ENCODE measurements at places on chromosomes 16 and 17.

- no peak for DNase-seq
Measured at GRCh38 chr16:85612191-85612800, 826 bp upstream of the GSE1 start.

GRCh38 chr16:373848-374615 lies 3.7 kb upstream of the MRPL28 start:
- no peak for DNase-seq

DNA sequence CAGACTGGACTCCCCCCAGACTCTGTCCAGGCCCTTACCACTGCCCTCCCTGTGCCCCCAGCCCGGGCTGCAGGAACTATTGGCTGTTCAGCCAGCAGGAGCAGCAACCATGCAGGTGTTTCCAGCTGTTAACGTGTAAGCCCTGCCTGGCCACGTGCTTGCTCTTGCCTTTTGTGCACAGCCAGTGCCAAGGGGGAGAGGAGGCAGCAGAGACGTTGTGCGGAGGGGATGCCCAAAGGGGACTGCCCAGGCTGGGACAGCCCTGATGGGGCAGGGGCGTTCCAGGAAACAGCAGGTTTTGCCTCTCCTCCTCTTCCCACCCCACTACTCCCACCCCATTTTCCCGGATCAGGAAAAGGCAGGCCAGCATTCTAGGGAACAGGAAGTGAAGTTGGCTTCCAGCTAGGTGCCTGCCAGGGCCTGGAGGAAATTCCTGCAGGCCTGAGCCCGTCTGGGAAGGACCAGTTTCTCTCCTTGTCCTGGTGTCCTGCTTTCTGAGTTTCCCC lies 16.7 kb upstream of the LASP1NB start:
- no peak for DNase-seq

DNA sequence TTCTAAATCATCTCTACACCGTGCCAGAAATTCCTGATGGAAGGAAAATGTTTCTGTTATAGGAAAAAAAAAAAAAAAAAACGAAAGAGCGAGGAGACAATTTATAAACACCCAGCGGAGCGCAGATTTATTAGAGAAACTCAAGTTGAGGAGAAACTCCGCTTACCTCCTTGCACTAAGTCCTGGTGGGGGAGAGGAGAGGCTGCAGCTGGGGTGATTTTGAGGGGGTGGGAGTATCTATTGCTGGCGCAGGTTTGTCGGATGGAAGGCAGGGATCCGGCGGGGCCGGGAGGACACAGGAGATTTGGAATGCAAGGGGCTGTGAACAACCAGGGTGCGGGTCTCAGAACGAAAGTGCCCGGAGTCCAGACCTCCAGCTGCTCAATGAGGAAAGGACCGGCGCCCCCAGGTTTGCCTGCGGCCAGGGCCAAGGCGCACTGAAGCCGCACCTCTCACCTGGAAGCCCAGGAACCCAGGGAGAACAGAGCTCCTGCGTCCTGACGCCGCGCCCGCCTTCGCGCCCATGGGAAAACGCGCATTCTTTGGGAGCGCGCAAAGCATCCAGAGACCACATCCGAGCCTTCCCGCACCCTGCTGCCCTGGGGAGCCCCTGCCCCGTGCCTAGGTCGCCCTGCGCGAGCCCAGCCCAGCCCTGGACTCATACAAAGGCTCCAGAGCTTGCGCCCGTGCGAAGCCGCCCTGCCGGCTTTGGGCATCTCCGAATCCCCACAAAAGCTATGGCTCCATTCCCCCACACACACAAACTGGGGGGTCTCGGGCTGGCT lies 2.6 kb upstream of the HOXB8 start:
- no peak for DNase-seq

DNA sequence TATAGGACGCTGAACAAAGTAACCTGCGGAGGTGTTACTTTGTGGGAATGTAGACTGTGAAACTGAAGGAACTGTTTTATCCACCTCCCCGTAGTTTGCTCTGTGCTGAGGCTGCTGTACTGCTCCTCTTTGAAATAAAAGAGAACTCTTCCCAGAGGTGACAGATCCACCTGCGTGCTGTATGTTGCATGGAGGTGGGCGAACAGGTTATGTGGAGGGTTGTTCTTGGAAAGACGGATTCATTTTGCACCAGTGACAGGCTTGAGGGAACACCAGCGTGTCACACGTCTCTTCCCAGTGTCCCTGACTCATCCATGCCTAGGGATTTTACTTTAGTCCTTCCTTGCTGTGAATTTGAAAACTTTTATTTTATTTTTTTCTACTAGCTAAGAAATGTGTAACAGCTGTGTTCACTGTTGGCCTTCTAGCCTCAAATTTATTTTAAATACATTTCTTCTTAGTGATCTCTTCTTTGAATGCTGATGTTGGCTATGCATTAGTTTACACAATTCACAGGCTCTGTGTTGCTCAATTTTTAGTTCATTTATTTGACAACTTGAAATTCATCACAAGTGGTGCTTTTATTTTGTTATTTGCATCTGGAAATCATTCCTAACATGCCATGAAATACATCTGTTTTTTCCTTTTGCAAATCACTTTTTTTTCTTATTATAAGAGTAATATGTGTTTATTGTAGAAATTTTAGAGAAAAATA lies 512.4 kb downstream of the CDH13 start:
- DNase-seq = no peak

DNA sequence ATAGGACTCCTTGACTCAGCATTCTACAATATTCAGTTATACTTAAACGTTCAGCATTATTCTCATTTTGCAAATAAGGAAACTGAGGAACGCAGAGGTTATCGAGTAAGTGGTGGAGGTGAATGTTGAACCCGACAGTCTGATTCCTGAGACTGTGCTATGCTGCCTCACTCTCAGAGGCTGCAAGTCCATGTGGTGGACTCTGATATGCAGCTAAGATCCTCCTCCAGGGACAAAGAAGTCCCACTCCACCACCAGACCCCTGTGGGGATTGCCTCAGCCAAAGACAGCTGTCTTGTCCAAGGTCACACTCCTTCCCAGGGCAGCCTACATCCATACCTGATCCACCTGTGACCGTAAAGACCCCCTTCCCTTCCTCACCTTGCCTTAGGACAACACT lies 37.5 kb downstream of the ACSM2B start:
- DNase-seq = no peak

- no peak for DNase-seq
Measured at GRCh38 chr16:85677383-85677967, 11.3 kb downstream of the GINS2 start.

- no peak for DNase-seq
Measured at GRCh38 chr17:71170070-71170469, 950.8 kb upstream of the SOX9 start.

DNA sequence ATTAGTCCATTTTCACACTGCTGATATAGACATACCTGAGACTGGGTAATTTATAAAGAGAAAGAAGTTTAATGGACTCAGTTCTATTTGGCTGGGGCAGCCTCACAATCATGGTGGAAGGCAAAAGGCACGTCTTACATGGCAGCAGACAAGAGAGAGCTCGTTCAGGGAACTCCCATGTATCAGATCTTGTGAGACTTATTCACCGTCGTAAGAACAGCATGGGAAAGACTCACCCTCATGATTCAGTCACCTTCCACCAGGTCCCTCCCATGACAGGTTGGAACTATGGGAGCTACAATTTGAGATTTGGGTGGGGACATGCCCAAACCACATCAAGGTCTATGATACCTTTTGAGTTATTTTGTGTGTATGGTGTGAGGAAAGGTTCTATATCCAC lies 66.9 kb downstream of the METRNL start:
- no peak for DNase-seq

DNA sequence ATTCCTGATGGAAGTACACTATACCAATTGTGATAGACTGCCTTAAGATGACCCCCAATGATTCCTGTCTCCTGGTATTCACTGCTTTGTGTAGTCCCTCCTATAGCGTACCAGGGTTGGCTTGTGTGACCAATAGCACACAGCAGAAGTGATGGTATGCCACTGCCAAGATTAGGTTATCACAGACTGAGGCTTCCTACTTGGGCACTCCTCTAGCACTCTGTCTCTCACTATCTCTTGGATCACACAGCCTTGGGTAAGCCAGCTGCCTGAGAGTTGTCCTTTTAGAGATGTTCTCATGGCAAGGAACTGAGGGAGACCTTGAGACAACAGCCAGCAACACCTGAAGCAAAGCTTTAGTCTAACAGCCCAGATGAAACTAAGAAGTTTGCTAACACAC lies 12.7 kb upstream of the AMFR start:
- DNase-seq = no peak

- DNase-seq = no peak
Measured at GRCh38 chr17:17169396-17169795, 36.7 kb downstream of the PLD6 start.

- no peak for DNase-seq
Measured at GRCh38 chr17:21453144-21453898, 77.2 kb downstream of the KCNJ12 start.

DNA sequence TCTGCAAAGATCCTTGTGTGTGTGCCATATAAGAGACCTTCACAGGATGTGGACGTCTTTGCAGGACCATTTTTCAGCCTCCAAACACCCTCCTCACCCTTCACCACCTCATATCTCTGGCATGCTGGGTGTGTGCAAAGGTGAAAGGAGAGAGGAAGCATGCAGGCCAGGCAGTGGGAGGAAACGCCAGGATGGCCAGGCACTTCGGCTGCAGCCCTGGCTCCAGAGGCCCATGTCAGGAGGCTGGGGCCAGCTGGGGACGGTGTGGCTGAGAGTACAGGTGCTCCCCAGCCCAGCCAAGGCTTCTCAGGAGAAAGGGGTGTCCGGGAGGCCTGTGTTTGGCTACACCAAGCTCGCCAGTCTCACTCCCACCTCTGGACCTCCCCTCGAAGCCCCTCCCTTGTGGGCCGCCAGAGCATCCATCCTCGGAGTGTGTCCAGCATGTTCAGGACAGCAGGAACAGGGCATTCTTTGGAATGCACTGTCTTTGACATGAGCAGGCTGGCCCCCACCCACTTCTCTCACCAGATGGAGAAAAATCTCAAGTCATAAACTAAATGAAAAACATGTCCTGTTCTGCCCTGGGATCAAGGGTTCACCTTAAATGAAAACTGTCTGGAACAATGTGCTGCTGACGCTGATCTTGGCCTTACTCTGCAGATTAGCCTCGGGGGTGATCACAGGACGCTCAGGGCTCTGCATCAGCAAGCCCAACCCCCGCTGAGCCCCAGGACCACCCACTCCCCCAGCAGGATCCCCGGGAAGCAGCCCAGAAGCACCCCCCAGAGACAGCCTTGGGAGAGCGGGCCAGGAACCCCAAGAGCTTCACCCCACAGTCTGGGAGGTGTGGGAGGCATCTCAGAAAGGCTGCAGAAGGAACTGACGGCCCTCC lies 15.9 kb downstream of the PEMT start:
- no peak for DNase-seq

DNA sequence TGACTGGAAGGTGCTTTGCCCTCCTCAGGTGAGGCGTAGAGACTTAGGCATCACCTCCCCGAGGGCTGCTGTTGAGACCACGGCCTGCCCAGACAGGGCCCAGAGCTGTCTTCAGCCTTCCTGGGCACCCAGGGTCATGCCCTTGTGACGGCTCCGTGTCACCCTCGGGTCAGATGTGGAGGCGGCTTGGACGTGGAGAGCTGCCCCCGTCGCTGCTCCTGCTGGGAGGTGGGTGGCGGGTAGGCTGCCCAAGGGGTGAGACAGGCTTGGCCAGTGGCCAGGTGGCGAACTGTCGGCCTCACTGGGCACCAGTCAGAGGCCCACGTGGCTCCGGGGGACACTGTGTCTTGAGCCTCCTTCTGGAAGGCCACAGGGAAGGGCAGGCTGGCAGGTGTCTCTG lies 8.9 kb upstream of the SNAI3 start:
- DNase-seq = no peak

- DNase-seq = peak; percentile 85
Measured at GRCh38 chr17:57130708-57131461, 45.8 kb downstream of the AKAP1 start.

DNA sequence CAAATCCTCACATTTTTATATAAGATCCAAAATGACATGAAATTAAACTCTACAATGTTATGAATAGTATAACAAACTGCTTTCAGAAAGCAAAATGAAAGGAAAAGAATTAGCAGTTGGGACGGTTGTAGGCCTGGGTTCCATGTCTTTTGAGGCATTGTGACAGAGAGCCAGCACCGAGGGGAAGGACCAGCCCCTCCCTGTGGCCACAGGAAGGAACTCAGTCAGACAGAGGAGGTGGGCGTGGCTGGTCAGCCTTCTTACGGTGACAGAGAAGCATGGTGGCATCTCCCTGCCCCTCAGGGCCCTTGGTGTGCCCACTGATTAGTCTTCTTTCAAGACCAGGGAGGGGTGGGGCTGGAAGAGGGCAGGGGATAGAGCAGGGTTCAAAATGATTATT lies 5.7 kb downstream of the ZNF319 start:
- peak; percentile 65 for DNase-seq

GRCh38 chr17:75535119-75535537 lies 9.6 kb downstream of the LLGL2 start:
- peak; percentile 69 for DNase-seq

Data from CD4-positive, alpha-beta T cell treated with Interferon alpha-2 for 1 hour (primary cell).